ENCODE measurements at places on chromosomes 3 and 15.
A peak's percentile ranks its signal among the peaks of the same experiment; 100 is the strongest.

DNA sequence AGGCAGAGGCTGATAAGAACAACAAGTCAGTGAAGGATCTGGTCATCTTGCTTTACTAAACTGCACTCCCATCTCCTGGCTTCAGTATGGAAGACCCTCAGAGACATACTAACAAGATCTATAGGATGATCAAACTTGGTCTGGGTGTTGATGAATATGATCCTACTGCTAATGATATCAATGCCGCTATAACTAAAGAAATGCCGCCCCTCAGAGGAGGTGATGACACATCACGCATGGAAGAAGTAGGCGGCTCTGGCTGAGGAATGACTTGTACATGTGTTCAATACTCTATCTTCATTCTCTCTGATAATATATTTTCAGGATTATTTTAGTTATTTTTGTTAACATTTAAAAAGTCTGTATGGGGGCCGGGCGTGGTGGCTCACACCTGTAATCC is 17.5 kb upstream of the EIF2B5 start:
- peak; percentile 22 for DNase-seq

DNA sequence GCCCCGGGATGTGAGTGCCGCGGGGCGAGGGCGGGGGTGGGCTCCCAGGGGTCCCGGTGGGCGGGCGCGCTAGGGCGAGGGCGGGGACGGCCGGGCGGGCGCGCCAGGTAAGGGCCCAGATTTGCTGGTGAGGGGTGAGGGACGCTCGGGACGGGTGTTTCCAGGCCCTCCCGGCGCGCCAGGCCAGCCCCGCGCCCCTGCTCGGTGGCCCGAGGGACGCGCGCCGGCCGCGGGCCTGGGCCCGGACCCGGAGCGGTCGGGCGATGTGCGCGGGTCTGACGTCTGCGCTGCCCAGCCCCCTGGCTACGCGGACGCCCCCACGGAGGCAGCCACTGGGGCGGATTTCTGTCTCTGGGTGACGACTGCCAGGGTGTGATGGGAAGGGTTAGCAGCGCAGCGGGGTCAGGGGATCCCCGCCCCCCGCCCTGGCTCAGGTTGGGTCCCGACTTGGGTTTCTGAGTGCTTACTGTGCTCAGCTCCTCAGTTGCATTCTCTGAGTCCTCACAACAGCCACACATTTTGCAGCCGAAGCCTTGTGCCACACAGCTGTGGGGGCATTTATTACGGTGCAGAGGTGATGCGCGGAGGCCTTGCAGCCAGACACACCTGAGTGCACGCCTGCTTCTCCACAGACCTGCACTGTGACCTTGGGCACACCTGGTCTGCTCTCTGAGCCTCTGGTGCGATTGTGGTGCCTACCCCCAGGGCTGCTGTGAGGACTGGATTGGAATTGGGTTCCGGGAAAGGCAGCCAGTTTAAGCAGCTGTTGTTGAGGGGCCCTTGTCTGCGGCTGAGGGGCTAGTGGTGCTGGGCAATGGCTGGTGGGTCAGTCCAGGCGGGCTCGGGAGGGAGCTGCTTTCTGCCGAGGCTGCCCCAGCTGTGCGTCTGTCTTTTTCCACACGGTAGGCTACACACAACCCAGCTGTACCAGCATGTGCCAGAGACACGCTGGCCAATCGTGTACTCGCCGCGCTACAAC is 523 bp downstream of the HDAC11 start:
- DNase-seq, result peak; percentile 14

DNA sequence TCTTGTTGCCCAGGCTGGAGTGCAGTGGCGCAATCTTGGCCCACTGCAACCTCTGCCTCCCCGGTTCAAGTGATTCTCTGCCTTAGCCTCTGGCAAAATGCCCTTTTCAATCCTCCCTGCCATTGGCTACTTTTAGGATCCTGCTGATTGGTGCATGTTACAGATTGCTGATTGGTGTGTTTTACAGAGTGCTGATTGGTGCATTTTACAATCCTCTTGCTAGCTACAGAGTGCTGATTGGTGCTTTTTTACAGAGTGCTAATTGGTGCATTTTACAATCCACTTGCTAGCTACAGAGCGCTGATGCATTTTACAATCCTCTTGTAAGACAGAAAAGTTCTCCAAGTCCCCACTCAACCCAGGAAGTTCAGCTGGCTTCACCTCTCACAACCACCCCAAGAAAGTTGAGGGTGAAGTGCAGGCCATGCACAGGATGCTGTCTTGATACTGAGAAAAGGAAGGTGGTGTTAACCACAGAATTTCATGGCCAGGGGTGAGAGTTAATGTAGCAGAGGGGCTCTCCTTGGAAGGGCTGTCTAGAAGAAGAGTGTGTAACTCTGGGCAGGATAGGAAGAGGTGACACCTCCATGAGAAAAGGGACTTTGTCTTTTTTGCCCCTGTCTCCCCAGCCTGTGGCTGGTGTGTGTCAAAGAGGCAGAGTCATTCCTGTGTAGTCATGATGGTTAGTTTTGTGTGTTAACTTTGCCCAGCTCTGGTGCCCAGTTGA is 145.9 kb downstream of the APBA2 start:
- no peak for DNase-seq

GRCh38 chr15:64249406-64249805 is 86.6 kb upstream of the PPIB start:
- no peak for DNase-seq

DNA sequence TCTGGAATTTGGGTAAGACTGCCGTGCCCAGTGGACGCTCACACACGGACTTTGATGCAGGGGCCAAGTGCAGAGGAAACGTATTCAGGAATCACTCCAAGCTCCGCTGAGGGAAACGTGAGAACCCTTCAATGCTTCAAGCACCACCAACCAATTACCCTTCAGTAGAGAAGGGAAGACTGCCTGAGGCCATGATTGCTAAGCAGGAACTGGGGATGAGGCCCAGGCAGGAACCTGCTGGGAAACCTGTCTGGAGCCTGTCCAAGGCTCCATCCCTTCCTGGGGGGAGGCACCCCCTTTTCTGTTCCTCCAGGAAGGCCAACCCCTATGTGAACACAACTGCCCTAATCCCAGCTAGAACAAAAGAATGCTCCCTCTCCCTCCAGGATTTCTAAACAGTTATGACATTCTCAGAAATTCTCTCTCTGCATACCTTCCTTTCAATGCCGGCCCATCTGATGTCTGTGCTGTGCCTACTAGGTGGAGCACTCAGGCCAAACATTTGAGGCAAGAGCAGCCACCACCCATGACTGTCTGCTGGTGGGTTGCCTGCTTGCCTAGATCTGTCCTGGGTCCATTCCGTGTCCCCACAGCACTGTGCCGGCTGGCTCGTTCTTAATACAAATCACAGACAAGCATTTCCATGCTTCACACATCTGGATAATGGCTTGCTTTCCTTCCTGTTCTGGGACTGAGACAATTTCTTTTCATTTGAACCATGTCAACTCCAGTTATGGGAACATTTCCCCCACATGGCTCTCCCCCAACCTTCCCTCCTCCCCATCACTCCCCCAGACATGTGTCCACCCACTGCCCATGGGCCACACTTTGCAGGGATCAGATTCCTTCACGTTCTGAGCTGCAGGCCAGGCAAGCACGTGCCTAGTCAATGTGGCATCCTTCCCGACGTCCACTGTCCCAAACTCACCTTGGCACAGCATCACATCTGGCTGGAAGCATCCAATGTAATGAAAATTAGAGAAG is 149.4 kb downstream of the ADAMTS17 start:
- no peak for DNase-seq

- DNase-seq, result no peak
These were observed at the start of gene LRRFIP2 for GRCh38 chr3:37174532-37175126. Gene LRRFIP2 (minus strand): TSS chr3:37174582. CDS start chr3:37148983, 25,599 bp downstream.

DNA sequence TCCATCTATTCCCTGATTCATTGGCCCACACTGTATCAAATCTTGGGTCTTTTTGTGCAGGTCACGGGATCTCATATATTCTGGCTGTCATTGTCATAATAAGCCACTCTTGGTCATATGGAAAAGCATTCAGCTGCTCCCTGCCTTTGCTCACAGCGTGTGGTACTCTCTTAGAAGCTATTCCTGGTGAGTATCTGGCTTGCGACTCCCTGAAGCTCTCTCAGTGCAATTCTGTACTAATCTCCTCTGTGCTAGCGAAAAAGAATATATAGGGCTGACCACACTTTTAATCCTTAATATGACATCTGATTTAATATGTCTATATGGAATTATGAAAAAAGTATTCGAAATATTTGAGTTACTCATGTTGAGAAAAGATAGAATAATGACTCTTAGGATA is 440.8 kb upstream of the GBE1 start:
- DNase-seq, result no peak

- no peak for DNase-seq
These were observed 89.4 kb downstream of the EDEM1 start for GRCh38 chr3:5276934-5277333.

GRCh38 chr15:65318870-65319356 is 14.4 kb downstream of the RNU5B-1 start:
- DNase-seq, result peak; percentile 75

GRCh38 chr3:58666683-58667082 is at the start of gene FAM3D:
Gene FAM3D (minus strand): TSS chr3:58666774. CDS start chr3:58655563, 11,211 bp downstream.
- DNase-seq, result no peak

GRCh38 chr15:28888302-28888894 is 2.6 kb downstream of the APBA2 start:
- DNase-seq, result no peak

DNA sequence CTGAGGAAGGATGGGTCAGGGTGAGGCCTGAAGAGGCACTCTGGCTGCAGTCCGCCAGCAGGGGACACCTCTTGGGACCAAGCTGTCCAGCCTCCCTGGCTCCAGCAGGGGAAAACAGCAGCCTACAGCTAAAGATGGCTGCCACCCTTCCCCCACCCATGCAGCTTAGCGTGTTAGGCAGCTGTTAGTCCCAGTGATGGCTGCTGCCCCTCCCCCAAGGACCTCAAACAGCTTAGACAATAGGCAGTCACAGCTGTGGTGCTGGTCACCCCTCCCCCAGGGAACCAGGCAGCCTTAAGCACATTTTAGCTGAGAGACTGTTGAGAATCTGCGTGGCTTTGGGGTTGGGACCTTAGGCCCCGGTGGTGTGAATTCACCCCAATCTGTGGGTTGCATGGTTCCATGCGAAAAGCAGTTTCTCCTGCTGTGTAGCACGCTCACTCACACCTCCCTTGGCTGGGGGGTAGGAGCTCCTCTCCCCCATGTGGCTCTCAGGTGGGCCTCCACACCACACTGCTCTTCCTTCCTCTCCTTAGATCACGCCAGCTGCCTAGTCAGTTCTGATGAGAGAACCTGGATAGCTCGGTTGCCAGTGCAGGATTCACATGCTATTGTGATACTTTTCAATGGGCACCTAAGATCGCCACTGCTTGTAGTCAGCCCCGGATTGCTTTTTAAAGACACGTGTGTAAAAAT is 140.5 kb upstream of the CADPS start:
- peak; percentile 71 for DNase-seq

- DNase-seq, result no peak
These were observed 84.1 kb downstream of the TP63 start for GRCh38 chr3:189714991-189715961.

GRCh38 chr15:76056931-76057330 is 2.9 kb upstream of the TMEM266 start:
- peak; percentile 63 for DNase-seq

DNA sequence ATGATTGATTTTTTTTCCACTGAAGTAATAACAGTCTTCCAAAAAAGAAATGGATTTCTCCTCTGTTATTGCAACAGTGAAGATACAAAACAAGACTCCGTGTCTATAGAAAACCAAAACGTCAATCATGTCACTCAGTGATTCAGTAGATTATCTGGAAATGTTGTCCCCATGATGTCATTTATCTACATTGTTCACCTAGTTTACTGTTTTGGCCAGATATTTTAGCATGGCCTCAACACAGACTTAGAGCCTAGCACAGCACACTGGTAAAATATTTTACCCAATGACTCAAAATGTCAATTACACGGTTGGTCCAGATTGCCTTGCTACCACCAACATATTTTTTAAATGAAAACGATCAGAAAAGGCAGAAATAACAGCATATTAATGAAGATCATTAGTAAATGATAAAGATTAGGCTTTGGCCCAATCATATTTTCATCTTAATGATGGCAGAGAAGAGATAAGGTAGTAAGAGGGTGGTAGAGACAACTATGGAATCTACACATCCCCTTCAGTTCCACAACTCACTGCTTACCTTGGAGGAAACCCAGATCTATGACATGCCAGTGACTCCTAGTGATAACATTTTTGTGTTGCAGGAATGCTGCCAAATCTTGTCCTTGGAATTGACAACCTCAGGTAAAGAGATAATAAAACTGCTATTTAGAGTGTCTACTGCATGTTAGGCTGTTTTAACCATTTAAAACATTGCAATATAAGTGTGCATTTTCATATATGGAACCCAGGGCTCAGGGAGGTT is 347.7 kb upstream of the ARPP21 start:
- no peak for DNase-seq

DNA sequence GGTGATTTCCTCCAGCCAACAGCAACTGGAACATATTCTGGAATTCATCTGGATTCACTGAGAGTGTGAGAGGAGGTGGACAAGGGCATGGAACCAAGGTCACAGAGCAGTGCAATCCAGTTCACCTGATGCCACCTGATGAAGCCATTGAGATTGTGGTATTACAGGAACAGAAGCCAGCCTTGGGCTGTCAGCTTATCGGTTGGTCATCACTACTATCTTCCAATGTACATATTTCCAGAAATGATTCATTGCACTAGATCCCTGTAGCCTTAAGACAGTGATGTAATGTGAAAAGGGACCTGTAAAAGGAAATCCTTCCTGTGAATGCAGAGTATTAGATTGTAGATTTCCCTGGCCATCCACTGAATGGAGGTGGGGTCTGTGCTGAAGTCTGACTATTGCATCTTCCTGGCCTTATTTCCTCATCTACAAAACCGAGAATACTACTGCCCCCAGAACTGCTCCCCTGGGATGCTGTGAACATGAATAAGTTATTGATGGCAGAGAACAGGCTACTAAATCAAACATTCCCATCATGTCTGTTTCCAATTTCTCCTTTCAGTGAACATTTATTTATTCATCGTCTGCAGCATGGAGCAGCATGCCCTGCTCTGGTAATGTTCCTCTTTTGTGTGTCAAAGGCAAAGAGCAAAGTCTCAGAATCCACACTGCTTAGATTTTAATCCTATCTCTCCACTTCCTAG is 47.4 kb upstream of the TPM1 start:
- DNase-seq, result no peak

- no peak for DNase-seq
These were observed 28.9 kb downstream of the PRTG start for GRCh38 chr15:55714064-55714463.

GRCh38 chr3:188046561-188047211 is 107.3 kb upstream of the LPP start:
- DNase-seq, result no peak

DNA sequence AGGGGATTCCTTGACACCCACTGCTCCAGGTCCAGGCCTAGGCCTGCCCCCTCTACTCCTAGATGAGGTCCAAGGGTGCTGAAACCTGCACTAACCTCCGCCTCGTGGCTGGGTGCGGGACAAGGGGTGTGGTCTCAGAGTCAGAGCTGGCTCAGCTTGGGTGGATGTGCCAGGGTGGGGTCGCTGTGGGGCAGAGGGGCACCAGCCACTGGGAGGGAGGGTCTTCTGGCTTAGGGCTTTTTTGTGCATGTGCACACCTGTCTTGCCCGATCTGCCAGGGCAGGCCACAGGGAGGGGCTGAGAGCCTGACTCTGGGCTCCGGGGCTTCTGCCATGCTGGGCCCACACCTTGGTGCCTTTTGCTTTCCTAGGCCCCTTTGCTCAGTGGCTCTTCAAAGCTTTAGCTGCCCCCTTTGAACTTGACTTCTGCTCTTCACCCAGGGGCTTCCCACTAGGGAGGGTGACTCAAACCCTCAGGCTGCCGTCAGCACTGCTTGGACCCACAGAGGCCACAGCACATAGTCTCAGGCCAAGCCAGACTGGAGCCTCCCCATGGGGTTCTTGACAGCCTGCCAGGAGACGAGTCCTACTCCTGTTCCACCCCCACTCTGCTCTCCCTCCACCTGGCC is 73.0 kb downstream of the KLF13 start:
- no peak for DNase-seq
